Stimulated activated CD8-positive, alpha-beta memory T cell treated with anti-CD3 and anti-CD28 coated beads, Interleukin-15, amount 100 ng/mL, for 4 hours (primary cell): ENCODE measurements at places on chromosomes 6 and 20.

DNA sequence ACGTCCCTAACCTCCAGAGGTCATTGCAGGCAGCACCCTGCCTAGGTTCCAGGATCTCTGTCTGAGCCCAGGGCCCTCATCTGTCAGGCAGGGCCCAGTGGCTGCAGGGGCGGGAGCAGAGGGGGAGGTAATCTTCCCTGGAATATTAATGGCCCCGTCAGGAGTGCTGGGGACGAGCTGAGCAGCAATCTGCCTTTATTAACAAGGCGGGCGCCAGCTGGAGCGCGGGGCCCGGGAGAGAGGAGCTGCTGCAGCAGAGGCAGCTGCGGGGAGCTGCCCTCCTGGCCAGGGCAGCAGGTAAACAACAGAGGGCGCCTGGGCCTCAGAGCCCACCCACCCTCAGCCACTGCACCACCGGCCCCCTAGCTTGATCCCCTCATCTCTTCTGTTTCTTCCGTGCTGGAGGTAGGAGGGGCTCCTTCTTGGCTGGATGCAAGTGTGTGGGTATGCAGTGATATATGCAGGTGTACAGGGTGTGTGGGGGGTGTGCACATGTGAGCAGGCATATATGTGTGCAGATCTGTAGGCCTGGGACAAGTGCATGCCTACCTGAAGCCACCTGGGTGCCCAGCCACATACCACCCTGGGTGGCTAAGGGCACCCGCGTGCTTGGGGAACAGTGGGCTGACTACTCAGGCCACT lies 131.8 kb upstream of the MLN start:
- no peak for DNase-seq

DNA sequence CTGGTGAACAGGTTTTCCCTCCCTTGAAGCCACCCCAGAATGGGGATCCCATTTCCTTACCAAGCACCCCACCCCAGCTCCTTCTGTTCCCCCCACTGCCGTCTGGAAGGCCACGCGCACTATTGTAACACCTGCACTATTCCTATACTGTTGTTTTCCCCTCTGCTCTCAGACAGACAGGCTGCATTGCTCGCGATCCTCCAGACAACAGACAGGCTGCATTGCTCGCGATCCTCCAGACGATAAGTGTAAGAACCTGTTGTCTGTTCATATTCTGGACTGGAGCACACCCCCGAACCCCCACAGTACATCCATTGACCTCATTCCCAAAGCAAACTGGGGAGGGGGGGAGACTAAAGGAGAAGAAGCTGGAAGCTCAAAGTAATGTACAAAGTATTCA lies 72.7 kb downstream of the LY86 start:
- no peak for DNase-seq

GRCh38 chr20:58584881-58585752 lies 66.0 kb upstream of the STX16 start:
- DNase-seq: no peak

DNA sequence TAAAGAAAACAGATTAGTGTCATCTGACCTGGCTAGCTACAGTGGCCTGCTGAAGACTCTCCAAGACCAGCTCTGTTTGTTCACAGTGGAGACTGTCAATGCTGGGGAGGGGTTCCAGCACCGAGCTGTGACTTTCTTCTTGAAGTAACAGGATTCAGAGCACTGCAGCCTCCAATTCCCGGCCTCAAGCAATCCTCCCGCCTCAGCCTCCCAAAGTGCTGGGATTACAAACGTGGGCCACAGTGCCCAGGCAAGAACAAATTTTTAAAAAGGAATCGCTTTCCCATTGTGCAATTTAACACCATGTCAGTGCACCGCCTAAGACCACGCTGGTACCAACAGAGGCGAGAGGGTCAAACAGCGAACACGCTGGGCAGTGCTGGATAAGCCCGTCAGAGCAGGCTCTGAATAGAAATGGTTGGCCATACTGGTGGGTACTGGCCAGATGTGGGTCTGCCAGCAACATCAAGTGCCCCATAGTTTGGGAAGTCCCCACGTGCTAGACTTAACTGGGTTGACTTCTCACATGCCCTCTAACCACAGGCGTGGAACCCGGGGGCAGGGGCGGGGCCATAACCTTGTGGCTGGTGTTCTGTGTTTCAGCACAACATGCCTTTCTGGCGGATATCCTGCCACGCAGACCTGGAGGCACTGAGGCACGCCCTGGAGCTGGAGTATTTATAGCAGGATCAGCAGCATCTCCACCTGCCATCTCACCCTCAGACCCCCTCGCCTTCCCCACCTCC lies 168.9 kb downstream of the ZMYND8 start:
- DNase-seq: no peak

DNA sequence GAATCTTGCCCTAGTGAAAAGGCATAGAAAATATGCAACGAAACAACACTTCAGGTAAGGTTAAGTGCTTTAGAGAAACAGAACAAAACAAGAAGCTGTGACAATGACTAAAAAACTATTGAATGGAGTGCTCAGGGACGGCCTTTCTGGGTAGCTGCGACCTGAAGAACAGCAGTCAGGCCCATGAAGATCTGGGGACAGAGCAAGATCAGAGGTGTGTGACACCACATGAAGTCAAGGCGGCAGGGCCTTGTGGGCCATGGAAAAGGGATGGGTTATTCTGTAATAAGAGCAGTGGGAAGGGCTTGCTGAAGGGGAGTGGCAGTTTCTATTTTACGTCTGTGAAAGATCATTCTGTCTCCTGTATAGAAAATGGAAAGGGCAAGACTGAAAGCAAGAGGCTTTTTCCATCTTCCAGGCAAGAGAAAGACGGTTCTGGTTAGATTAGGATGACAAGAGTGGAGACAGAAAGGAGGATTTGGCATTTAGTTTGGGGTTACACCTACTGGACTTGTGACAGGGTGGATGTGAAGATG lies 5.1 kb downstream of the UBE2V1 start:
- DNase-seq: no peak

DNA sequence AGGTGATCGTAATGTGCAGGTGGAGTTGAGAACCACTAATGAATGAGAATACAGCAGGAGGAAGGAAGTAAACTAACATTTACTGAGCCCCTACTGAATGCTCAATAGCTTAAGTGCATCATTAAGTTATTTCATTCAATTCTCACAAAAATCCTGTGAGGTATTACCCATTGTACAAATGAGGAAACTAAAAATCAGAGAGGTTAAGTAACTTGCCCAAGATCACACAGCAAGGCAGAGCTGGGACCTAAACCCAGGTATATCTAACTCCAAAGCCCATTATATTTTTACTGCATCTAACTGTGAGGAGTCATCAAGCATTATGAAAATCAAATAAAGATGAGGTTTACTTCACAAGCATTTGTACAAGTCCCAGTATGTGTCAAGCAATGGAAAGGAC lies 35.3 kb downstream of the CPNE5 start:
- no peak for DNase-seq

DNA sequence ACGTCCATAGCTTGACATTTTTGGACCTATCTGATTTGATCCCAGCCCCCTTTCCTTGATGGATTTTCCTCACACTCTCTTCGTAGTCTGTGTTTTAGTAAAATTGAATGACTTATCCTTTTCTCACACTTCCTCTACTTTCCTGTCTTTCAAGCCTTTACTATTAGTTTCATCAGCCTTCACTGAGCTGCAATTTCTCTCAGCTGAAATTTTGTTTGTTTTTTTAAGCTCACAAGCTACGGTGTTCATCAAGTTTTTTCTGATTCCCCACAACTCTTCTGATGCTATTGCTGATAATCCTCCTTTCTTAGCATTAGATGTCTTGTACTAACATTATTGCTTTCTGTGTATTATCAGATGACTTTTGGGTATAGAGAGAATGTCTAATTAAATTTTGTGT lies 263.7 kb downstream of the TBX18 start:
- DNase-seq: no peak

- no peak for DNase-seq
Observed at GRCh38 chr6:136487759-136488425, 62.3 kb downstream of the MAP7 start.

- no peak for DNase-seq
Observed at GRCh38 chr6:127821431-127821830, 79.4 kb downstream of the THEMIS start.

GRCh38 chr6:54135665-54136369 lies 24.6 kb downstream of the MLIP start:
- no peak for DNase-seq

- DNase-seq: no peak
Observed at GRCh38 chr6:68108233-68108835, 526.7 kb upstream of the ADGRB3 start.

DNA sequence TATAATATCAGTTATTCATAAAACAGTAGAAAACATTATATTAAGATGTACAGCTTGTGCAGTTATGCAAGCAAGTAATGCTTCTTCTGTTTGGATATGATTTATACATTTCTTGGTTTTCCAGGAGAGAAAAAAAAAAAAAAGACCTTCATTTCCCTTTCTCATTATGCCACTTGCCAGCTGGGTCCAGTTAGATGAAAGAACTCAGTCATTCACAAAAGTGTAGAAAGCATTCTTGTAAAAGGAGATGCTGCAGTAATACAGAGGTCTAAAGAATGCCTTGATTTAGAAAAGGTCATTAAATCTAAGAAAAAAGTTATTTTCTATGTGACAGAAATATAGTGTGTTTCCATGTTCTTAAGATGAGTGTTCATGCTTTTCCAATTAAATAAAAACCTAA lies 7.4 kb downstream of the PDE7B start:
- no peak for DNase-seq

DNA sequence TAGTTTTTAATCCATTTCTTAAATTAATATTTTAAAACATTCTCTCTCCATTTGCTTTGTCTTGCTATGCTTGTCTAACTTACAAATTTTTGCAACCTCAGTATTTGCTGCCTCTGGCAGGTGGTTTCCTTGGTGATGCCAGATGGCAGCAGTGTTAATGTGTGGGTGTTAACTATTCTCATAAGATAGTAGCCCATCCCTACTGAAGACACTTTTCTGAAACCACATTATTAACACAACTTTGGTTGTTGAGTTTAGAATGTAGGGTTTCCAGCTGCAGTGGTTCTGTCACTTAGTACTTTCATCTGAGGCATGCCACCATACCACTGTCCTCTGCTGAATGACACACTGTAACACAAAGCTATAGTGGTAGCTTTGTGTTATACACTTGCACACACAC lies 75.1 kb downstream of the MYO6 start:
- DNase-seq: no peak

GRCh38 chr20:62301773-62302340 lies 940 bp upstream of the ADRM1 start:
- peak; percentile 72 for DNase-seq

- DNase-seq: no peak
Observed at GRCh38 chr6:53029257-53029656, 34.2 kb upstream of the GSTA4 start.

DNA sequence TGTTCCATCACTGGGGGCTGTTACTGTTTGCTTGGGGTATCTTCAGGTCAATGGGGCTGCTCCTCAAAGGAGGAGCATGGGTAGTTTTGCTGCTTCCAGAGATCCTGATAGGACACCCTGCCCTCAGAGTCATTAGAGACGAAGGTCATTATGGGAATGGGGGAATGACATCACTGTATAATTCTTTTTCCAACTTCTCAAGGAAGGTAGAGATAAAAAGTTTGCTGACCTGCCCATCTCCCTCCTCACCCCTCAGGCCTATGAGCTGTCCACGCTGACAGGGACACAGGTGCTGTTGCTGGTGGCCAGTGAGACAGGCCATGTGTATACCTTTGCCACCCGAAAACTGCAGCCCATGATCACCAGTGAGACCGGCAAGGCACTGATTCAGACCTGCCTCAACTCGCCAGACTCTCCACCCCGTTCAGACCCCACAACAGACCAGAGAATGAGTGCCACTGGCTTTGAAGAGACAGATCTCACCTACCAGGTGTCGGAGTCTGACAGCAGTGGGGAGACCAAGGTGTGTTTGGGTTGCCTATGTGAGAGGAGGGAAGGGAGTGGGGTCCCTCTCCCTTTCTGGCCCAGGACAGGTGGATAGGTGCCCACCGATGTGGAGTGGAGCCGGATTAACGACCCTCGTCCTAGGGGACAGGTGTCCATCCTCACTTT lies 2.7 kb downstream of the SRF start:
- DNase-seq: no peak

DNA sequence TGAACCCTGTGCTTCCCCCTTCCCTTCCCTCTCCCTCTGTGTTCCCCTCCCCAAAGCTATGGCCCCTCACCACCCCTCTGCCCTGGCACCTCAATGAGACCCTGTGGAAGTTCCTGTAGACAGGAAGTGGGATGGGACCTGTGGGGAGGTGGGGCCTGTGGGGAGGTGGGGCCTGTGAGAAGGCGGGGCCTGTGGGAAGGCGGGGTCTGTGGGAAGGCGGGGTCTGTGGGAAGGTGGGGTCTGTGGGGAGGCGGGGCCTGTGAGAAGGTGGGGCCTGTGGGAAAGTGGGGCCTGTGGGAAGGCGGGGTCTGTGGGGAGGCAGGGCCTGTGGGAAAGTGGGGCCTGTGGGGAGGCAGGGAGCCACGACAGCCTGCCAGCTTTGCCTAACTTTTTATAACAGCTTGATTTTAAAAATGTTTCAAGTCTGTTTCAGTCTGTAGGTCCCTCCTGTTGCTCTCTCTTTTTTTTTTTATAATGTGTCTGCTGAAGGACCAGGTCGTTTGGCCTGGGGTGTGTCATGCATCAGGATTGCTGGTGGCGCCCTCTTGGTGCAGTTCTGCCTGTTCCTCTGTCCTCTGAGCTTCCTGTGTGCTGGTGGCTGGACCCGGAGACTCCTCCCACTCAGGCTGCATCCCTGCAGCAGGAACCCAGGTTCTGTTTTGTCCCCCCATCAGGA lies 70.5 kb upstream of the SLCO4A1 start:
- no peak for DNase-seq

DNA sequence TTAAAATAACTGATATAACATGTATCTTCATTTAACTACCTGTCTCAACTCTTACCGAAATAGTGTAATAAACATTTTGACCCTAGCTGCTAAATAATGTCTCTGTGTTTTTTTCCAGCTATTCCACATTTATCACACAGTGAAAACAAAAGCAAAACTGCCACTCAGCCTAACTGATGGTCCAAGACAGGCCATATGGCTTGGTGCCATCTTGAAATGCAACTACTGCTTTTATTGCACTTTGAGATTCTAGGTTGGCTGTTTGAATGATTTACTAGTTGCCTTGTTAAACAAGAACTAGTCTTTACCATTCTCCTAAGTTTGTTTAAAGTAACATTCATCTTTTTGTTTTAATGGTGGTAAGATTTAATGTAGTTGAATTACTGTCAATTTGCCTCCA lies 739.8 kb downstream of the TFAP2A start:
- DNase-seq: no peak

- DNase-seq: no peak
Observed at GRCh38 chr6:117280922-117281321, 15.6 kb downstream of the VGLL2 start.

- no peak for DNase-seq
Observed at GRCh38 chr20:62816031-62816883, 593 bp upstream of the COL9A3 start.
